ENCODE measurements at places on chromosomes 1 and 21.

DNA sequence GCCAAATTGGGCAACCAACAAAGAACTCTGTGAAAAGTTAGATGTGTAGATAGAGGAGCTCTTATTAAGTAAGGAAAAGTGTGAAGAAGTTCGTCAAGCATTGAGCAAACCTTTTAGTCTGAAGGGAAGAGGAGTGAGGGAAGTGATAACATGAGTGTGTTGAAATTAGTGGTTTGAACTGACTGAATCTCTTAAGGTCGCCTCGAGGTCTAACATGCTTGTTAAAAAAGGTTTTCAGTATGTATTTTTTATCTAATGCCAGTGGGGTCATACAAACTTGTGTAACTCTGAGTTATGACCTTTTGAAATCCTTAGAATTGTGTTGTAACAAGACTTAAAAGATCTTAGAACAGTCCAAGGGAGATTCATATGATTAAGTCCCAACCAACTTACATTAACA, 34.1 kb downstream of the SOAT1 start:
- no peak for DNase-seq

GRCh38 chr1:40090652-40091355, 6.2 kb downstream of the PPT1 start:
- DNase-seq: no peak

- peak; percentile 88 for DNase-seq
Measured at GRCh38 chr1:200802865-200803512, 64.3 kb downstream of the CAMSAP2 start.

DNA sequence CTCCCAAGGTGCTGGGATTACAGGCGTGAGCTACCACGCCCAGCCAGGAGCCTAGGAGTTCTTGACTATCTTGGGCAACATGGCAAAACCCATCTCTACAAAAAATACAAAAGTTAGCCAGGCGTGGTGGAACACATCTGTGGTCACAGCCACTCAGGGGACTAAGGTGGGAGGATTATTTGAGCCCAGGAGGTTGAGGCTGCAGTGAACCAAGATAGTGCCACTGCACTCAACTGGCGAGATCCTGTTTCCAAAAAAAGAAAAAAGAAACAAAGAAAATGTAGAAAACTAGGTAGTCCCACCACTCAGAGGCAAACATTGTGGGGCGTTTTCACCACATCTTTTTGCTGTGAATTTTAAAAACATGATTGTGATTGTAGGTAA, 141.3 kb downstream of the ZZZ3 start:
- no peak for DNase-seq

DNA sequence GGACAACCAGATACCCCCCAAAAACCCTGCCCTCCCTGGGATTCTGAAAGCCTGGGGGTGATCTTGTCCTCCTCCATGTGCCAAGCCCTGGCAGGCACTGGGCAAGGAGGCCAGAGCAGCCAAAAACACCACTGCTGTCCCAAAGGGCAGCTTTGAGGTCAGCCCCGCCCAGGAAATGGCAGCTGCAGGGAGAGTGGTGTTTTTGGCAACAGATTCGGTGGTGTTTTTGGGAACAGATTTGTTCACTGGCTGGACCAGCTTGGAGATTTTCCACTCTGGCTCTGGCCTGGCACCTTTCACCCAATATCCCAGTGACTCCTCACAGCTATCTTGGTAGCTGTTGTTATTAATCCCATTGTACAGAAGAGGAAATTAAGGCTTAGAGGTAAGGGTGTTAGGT, 34.7 kb downstream of the LRP8 start:
- DNase-seq: no peak

DNA sequence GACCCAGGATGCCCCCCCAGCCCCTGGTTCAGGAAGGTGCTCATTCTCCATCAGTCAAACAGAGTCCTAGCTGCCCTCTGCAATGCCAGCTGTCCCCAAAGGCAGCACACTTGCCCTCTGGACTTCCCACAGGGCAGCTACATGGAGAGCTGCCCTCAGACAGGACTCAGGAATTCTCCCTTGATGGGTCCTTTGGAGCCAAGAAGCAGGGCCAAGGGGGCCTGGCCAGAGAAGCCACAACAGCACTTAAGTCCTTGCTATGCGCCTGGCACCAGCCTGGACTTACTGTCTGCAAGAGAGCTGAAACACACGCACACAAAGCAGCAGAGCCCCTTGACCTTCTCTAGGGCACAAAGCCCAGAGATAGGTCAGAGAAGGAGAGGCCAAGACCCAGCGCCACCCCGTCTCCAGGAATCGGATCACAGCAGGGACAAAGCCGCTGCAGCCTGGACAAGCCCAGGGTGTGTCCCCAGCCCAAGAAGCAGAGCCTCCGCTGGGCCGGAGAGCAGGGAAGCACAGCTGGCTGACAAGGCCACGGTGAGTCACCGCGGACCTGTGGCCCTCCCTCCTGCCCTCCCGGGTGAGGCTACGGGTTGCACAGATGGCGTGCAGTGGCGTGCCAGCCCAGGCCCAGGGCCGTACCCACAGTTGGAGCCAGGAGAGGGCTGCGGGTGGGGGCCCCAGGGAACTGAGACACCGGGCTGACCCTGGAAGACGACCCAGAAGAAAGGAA, 1.7 kb downstream of the WNT9A start:
- DNase-seq: peak; percentile 72

- DNase-seq: no peak
Measured at GRCh38 chr1:245684571-245684970, 529.8 kb downstream of the KIF26B start.

DNA sequence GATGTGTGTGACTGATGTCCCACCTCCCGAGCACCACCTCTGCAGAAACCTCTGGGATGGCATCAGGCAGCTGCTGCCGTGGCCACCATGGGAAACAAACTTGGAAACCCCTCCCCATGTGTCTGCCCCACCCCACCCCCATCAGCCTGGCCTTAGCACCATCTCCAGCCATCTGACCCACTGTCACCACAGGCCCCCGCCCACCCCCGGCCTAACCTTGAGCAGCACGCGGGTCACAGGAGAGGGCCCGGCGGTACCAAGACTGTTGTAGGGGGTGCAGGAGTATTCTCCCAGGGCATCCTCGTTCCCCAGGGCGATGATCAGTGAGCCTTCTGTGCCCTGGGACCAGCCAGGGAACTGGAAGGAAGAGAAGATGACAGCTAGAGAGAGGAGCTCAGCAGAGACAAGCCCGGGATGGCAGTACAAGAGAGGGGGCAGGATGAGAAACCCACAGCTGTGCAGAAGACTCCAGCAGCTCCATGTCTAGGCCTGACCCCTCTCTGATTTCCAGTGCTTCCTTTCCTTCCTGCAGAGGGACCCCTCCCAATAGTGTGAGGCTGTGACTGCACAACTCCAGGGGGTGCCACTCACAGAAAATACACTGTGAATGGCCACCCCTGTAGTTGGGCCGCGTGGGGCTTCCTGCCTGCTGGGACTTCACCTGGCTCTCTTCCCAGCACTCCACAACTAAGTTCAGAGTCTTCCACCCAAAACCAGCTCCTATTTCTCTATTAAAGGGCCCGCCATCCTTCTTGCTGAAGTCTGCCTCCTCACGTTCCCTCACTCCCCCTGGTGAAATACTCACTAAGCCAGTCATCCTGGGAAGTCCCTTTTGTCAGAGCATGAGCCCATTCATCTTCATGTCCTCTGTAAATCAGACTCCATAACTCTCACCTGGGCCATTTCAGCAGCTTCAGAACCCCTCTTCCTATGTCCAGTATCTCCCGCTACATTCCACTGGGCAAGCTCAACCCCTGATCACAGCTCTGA, 7.3 kb upstream of the TAGLN2 start:
- no peak for DNase-seq

- DNase-seq: peak; percentile 83
Measured at GRCh38 chr1:1073743-1074587, at the start of gene RNF223. RNF223 (minus strand) TSS chr1:1074306; CDS start chr1:1072566, 1,740 bp downstream.

DNA sequence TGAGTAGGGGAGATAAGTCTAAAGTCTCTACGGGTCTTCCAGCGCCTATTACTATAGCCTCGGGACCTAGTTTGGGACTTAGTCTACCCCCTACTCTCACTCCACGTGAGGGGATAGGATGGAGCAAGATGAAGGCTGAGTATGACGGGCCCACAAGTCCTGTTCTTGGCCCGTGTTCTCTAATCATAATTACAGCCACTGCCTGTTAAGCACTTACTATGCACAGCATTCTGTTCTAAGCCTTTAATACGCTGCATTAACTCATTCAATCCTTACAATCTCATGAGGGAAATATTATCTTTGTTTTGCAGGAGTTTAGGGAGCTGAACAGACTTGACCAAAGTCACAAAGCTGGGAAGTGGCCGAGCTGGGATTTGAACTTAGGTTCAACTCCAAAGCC, 23.9 kb upstream of the EPB41 start:
- peak; percentile 34 for DNase-seq

- peak; percentile 83 for DNase-seq
Measured at GRCh38 chr1:67824766-67825165, 8.5 kb downstream of the GNG12 start.

GRCh38 chr21:18147678-18148077, 97.0 kb upstream of the CHODL start:
- DNase-seq: no peak

GRCh38 chr1:49435291-49435690, 588.5 kb downstream of the AGBL4 start:
- DNase-seq: no peak

- no peak for DNase-seq
Measured at GRCh38 chr1:158037008-158037865, 43.8 kb downstream of the KIRREL1 start.

GRCh38 chr1:224732377-224733026, 116.4 kb downstream of the CNIH3 start:
- DNase-seq: peak; percentile 66

DNA sequence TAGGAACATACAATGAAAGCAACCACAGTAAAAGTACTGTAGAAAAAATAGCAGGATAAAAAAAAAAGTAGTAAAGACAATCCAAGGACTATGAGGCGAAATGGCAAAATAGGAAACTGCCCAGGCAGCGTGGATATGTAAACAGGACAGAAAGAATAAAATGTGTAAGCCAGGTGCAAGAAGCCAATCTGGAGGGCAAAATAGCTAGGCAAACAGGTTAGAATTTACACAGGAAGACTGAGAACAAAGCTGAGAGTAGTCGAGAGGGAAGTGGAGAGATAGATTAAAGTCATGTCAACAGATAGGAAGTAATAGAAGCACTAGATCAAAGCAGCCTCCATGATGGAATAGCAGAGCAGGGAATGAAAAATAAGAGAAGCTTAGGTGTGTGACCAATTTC, 124.2 kb upstream of the B3GALT2 start:
- peak; percentile 72 for DNase-seq

- no peak for DNase-seq
Measured at GRCh38 chr1:2019571-2020309, 595 bp downstream of the GABRD start.

GRCh38 chr1:64398936-64399335, 71.0 kb upstream of the CACHD1 start:
- DNase-seq: peak; percentile 45

DNA sequence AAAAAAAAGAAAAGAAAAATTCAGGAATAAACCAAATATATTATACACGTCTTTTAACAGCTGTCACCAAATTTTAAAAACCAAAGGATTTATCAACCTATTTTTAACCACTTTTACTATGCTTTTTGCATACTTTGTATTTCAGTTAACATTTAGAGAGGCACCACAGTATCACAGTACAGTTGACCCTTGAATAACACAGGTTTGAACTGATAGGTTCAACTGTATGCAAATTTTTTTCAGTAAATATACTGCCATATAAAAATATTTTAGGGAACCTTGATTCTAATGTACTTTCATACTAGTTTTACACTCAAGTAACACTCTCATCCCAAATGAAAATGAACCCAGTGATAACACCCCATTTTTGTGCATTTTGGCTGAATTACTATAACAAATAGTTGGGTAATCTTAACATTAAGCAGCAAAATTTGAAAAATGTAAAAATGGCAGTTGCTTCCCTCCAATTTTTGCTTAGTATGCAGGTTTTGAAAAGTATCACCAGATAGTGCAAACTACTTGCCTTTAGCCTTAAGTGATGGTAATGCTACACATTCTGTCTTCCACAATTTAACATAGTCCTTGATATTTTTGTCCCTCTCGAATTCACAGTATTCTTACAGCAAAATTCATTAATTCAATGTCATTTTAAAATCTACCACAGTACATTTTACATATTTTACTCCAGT, 10.8 kb upstream of the ADCY10 start:
- DNase-seq: no peak

DNA sequence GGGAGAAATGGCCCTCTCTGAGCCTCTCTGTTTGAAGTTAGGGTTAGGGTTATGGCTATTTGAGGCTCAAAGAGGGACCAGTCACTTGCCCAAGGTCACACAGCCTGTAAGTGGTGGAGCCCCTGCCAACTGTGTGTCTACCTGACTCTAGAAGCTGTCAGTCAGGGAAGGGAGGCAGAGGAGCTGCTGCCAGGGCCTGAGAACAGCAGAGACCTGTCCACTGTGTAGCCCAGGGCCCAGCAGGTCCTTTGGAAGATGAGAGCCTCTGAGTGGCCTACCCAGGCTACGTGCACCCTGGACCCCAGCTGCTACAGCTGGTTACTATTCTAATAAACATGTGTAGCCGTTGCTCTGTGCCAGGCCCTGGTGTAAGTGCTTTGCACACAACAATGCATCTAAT, 15.1 kb upstream of the EDN2 start:
- no peak for DNase-seq

DNA sequence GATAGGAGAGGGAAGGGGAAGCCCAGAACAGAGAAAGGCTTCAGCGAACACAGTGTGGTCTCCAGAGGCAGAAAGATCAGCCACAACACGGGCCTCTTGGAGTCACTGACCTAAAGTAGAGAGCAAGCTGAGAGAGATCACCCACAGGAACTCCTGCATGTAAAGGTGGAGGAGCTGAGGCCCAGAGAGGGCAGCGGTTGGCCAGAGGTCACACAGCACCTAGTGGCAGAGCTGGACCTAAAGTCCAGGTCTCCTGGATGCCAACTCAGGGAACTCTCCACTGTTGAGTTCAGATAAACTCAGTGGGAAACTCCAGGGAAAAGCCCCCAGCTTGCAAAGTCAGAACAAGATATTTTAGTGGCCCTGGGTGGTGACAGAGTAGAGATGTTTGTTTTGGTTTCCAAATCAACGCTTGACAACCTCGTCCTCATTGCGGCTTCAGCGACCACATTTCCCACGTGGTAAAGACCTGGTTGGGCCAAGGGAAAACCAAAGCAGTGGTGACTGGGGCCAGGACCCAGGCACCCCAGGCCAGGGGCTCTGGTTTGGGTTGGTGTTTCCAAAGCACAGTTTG, 4.6 kb downstream of the IFFO2 start:
- no peak for DNase-seq

GRCh38 chr1:93738075-93738622, 56.5 kb upstream of the BCAR3 start:
- no peak for DNase-seq

GRCh38 chr1:172775606-172776005, 116.7 kb downstream of the FASLG start:
- DNase-seq: no peak

- no peak for DNase-seq
Measured at GRCh38 chr21:36175771-36176565, 19.3 kb downstream of the DOP1B start.

GRCh38 chr1:167439301-167439988, 78.9 kb downstream of the CD247 start:
- peak; percentile 73 for DNase-seq

GRCh38 chr1:187696073-187696472, 867.3 kb downstream of the PLA2G4A start:
- DNase-seq: no peak

GRCh38 chr21:18384771-18385170, 18.8 kb downstream of the TMPRSS15 start:
- DNase-seq: peak; percentile 21

Measured in small intestine (tissue), 16 donors.